ENCODE measurements at places on chromosomes 4 and X.

- no peak for DNase-seq
Measured at GRCh38 chr4:176800891-176801534, 8.3 kb upstream of the VEGFC start.

DNA sequence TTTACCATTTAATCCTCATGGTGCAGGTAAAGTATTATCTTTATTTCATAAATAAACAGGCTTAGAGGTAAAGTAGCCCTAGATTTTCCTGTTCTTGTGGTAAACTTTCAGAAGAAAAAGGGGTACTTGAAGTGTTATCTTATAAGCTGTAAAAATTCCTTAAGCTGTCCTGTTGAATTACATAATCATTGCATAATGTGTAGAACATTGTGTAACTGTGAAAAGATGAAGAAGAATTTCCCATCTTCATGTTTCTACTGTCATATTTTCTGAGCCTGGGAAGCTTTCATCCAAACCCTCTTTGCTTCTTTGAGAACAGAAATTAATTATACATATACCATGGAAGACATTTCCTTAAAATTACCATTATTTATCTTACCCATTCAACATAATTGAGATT is 90.5 kb downstream of the ELOVL6 start:
- no peak for DNase-seq

DNA sequence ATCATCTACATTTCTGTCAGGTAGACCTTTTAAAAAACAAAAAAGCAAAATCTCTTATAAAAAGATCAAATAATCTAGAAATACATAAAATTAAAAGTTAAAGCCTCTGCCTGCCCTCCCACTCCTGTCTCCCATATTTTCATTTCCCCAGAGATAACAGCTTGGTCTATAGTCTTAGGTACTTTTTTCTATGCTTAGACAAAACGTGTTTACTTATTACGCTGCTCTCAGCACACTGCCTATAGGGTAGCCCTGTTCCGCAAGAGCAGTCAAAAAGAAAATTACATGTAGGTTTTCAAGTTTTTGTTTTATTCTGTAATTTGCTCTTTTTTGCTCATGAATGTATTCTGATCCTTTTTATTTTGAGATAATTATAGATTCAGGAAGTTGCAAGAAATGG is 73.3 kb downstream of the TAF1 start:
- DNase-seq, result no peak

- no peak for DNase-seq
Measured at GRCh38 chr4:148120216-148120615, 322.0 kb downstream of the NR3C2 start.

DNA sequence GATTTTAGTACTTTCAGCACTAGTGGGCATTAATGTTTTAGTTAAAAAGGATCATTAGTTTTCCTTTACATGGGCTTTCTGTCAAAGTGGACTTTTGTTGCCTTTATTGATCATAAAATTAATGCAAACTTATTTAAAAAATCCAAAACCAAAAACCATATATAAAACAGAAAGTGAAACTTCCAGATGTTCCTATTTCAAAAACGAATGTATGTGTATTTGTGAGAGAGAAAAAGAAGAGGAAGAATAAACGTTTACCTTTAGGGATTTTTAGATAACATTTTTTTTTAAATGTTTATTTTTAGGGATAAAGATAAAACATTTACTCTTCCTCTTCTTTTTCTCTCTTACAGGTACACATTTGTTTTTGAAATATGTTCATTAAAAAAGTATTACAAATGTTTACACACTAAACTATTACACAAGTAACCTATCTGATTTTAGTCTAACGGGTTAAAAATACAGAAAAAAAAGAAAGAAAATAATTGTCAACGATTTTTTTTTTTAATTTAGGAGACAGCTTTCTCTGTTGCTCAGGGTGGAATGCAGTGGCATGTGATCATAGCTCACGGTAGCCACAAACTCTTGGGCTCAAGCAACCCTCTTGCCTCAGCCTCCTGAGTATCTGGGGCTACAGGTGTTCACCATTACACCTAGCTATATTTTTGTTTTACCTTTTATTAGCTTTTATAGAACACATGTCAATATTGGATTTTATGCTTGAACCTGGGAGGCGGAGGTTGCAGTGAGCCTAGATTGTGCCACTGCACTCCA is 16.8 kb upstream of the COX18 start:
- DNase-seq, result no peak

DNA sequence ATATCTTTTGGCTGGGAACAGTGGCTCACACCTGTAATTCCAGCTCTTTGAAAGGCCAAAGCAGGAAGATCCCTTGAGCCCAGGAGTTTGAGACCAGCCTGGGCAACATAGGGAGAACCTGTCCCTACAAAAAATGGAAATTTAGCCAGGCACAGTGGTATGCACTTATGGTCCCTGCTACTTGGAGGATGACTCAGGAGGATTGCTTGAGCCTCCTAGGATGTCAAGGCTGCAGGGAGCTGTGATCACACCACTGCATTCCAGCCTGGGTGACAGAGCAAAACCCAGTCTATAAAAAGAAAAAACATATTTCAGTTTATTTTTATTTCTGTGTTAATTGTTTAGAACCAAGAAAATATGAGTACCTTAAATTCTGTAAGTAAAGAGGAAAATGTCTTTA is 123.7 kb downstream of the CBR4 start:
- DNase-seq, result no peak
